ENCODE measurements at places on chromosomes 7 and 10.

DNA sequence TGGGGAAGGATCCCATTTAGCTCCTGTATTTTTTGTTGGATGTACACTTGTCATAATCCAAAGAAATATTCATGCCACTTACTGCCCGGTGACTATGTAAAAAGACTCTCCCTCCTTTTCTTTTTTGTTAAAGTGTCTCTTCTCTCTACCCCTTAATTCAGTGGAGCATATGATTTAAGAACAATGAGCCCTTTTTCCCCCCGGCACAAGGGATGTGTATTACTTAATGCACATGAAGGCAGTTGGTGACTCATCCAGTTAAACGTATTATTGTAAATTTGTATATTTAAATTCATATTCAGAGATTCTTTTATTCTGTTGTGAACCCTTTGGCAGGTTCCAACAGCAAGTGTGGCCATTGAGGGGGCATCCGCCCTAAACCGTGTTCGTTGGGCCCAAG is 241.9 kb downstream of the SLC25A13 start:
- no peak for DNase-seq

DNA sequence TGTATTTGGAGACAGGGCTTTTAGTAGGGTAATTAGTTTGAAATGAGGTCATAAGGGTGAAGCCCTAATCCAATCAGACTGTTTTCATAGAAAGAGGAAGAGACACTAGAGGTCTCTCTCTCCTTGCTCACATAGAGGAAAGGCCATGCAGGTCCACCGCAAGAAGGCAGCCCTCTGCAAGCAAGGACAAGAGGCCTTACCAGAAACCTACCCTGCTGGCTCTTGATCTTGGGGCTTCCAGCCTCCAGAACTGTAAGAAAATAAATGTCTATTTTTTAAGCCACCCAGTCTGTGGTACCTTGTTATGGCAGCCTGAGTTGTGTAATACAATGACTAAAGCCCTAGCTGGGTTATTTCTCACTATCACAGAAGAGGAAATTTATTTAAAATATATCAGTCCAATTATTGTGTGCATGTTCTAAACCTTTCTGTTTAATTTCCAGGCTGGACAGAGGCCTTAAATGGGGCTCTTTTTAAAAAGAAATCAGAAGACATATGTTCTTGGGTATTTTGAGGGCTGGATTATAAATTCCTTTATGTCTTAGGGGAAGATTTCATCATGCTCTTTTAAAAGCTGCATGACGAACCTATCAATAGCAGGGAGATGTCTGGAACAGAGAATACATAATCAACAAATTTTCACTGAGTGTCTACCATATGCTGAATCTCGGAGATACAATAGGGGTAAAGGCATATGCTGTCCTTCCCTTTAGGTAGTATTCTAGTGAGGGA is 12.9 kb upstream of the TMEM26 start:
- no peak for DNase-seq

DNA sequence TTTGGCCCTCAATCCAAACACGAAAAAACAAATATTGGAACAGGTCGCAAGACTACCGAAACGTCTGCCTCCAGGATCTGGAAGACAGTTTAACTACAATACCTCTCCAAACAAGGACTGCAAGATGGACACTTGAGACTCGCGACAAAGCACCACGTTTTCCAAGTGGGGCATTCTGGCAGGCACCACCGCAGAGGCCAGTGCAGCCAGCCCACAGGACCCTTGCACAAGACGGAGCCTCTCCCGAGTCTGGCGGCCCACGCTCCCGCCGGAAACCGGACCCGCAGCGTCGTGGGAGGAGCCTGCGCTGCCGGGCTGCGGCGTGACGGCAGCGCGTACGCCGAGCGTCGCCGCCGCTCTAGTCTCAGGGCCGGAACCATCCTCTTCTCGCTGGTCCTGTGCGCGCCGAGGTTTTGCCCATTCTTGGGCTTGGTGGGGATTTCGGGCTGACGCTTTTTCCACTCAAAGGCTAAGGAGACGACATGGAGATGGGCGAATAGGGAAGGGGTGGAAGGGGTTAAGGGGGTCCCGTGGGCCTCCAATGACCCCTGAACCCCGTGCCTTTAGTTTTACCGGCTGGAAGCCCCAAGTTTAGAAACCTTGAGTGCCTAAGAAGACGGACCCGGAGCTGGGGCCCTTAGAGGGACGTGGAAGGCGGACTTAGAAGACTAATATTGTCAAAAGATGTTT is at the start of gene ORC5:
Gene ORC5 (minus strand): TSS at position 283 of the 690 bp plus-strand sequence. CDS start 109 bp downstream, at position 174.
- peak; percentile 72 for DNase-seq

DNA sequence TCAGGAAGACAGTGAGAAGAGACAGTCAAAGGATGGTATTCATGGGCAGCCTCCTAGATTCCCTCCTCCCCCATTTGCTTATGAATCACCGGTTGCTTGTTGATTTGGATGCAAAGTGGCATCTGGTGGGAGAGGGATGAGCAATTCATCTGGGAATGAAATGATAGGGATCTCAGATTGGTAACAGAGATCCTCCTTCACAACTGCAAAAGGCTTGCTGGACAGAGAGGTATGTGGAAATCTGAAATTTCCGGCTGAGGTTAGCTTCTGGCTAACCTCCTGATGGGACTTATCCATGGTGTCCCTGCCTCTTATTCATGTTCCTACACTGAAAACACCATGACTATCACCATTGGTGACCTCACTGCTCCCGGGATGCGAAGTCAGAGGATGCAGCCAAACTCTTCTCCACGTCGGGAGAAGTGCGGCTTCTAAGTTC is 48.4 kb upstream of the PODXL start:
- DNase-seq: no peak

GRCh38 chr7:8111282-8111960 is 142.8 kb downstream of the GLCCI1 start:
- DNase-seq: no peak

DNA sequence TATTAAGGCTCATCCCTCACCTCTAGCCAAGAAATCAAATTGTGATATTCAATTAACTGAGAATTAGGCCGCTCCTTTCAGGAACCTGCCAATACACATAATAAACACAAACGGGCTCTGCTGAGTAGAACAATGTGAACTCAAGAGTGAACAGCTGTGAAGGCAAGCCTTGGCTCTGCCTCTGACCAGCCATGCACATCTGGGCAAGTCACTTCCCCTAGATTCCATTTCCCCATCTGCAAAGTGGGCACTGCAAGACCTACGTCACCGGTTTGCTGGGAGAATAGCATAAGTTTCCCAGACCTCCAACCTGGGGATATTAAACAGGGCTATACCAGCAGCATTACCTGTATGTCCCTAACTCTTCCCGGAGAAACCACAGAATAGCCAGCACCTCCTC is 355.2 kb downstream of the TNS3 start:
- DNase-seq: no peak

GRCh38 chr7:65809259-65809981 is 63.5 kb upstream of the VKORC1L1 start:
- DNase-seq: no peak

DNA sequence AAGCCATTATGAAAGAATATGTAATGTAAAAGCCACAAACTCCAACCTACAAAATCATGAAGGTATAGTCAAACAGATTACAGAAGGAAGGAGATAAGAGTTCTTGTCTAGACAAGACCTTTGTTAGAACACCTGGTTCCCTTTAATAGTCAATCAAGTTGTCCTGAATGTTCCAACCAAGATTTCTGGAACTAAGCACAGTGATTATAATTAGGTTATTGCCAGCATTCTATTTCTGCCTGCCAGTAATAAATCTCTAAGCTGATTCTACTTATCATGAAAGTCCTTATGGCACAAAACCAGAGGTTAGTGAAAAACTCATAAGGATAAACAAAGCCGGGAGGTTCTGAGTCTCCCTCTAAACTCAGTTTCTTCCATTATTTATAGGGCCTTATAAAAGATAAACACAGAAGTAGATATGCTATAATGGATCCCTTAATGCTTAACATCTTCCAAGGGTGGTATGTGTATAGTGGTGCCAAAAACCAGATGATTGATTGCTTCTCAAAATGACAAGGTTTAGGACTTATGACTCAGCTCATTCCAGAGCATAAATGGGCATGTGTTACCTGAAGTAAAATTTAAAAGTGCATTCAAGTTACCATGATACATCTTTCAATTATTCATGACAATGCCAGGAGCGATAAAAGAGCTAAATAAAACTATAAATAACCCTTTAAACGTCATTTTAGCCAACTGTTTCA is 237.2 kb downstream of the CSTF2T start:
- no peak for DNase-seq

GRCh38 chr7:134645935-134646334 is 718 bp upstream of the BPGM start:
- DNase-seq: no peak

- peak; percentile 36 for DNase-seq
These were observed 766 bp upstream of the ZMYND11 start for GRCh38 chr10:134247-135131.

DNA sequence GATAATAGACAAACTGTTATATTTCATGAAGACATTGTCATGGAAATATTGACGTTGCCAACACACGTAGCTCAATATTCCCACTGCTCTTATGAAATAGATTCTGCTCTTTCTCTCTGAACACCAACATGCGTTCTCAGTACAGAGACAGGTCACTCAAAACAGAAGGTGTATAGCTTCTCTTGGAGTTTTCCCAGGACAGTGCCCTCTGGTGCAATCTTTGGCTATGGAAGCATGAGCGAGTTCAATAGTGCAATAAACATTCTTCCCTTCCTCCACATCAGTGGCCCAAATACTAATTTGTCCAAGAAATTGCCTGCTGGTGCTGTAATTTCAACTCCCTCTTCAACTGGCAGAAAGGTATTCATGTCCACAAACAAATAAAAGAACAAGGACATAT is 145.3 kb downstream of the MAGI2 start:
- DNase-seq: no peak

GRCh38 chr10:57627642-57628178 is 640.0 kb downstream of the IPMK start:
- DNase-seq: no peak

DNA sequence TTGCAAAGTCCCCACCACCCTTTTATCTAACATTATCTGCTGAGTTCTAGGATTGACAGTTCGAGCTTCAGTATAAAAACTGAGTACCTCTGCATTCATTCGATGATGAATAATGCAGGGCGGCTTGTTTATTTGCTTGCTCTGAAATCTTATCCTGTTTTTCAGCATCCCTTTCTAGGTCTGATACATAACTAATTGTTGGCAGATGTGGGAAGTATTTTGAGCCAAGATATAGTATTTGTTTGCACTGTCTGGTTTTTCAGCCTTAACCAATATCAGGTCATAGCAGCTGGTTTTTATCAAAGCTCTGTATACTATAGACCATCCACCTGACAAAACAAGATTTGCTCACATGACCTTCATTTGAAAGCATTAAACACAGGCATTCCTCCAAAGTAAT is 161.4 kb downstream of the TFEC start:
- DNase-seq: no peak

- DNase-seq: no peak
These were observed 56.5 kb upstream of the AGMO start for GRCh38 chr7:15618275-15618674.

- no peak for DNase-seq
These were observed 288.2 kb downstream of the TWIST1 start for GRCh38 chr7:18828994-18829857.

- no peak for DNase-seq
These were observed 31.3 kb downstream of the CH25H start for GRCh38 chr10:89175816-89176215.

DNA sequence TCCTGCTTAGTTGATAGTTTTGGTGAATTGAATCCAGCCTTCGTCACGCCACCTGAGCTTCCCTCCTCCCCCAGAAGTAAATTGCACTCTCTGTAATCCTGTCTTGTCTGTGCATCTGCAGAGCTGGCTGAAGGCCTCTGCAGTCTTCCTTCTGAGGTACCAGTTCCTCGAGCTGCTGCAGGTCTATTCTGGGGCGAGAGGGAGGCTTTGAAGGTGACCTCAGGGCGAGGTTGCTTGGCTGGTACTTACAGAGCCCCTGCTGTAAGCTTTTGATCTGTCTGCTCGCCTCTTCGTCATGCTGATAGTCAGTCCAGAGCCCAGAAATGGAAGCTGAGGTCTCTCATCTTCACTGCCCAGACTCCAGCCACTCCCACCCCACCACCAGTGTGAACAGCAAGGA is 513.6 kb upstream of the FOXK1 start:
- no peak for DNase-seq

- no peak for DNase-seq
These were observed 726 bp upstream of the HOXA9 start for GRCh38 chr7:27165996-27166530.

- DNase-seq: no peak
These were observed 82.1 kb downstream of the USP6NL start for GRCh38 chr10:11529276-11529903.

GRCh38 chr7:89914711-89915110 is 239.6 kb upstream of the STEAP1 start:
- no peak for DNase-seq

DNA sequence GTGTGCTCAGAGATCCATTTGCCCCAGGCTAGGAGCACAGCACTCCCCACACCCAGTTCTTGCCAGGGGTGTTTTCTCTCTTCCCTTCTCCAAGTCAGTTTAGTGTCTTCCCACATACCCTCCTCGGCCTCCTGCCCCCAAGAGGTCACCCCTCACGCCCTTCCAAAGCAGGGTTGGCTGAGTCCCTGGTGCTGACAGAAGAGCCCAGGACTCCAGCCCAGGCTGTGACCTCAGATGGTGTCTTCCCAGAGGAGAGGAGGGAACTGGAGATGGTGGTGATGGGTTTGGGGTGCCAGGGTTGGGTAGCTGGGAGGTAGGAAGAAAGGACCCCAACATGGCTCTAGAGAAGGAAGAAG is 19.8 kb downstream of the ZNF775 start:
- no peak for DNase-seq

GRCh38 chr7:33582533-33582932 is 322.8 kb upstream of the BMPER start:
- DNase-seq: no peak

GRCh38 chr10:27192284-27192683 is 37.1 kb downstream of the MASTL start:
- DNase-seq: no peak

GRCh38 chr10:127243490-127244272 is 47.3 kb upstream of the INSYN2A start:
- DNase-seq: no peak

GRCh38 chr7:50446542-50446960 is 3.6 kb downstream of the FIGNL1 start:
- no peak for DNase-seq

DNA sequence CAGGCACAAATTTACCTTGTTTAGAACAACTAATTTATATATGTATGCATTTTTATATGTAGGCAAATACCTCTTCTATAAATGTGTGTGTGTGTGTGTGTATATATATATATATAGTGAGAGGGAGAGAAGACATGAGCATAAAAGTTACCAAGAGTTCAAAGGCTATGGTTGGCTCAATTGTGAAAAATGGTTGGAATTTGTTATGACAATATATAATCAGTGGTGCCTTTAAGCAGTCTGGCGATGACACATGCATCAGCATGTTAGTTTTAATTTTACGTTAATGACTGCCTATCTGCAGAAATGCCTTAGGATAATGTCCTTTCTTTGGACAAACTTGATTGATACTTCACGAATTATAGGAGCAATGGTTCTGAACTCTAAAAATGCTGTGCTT is 980.8 kb upstream of the LRRTM3 start:
- no peak for DNase-seq
